ENCODE measurements at places on chromosomes 3 and 15. TPM values are rescaled to one million over a fixed set of nuclear protein-coding genes. Genes with fewer than 3 reads are reported as not detected.

GRCh38 chr3:36820083-36820482 is 55.7 kb upstream of the DCLK3 start:
- no peak for DNase-seq

- peak; percentile 58 for DNase-seq
Observed at GRCh38 chr15:62125773-62126172, 39.3 kb downstream of the C2CD4B start.

- peak; percentile 69 for DNase-seq
Observed at GRCh38 chr15:75640483-75641178, 607 bp upstream of the IMP3 start.

DNA sequence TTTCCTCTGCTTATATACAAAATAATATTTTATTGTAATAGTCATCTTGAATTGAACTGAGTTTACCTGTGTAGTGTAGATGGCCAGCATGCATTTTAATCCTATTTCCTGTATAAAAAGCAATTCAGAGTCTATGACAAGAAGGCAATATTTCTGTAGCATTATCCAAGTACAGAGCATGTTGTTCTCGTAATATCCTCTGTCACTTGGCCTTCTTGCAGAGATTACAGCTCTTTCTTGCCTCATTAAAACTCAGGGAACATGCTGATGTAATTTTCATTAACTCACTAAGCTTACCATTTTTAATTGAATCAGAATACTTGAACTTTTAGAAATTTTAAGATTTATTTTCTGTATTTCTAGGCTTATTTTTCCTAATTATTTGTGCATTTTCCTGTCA is 203.3 kb upstream of the AGTR1 start:
- DNase-seq: no peak

- no peak for DNase-seq
Observed at GRCh38 chr3:40494698-40495097, 11.1 kb upstream of the ZNF620 start.

GOLGA8H gene
- total RNA-seq: not detected

SLC28A1 gene
- not detected for total RNA-seq

DNA sequence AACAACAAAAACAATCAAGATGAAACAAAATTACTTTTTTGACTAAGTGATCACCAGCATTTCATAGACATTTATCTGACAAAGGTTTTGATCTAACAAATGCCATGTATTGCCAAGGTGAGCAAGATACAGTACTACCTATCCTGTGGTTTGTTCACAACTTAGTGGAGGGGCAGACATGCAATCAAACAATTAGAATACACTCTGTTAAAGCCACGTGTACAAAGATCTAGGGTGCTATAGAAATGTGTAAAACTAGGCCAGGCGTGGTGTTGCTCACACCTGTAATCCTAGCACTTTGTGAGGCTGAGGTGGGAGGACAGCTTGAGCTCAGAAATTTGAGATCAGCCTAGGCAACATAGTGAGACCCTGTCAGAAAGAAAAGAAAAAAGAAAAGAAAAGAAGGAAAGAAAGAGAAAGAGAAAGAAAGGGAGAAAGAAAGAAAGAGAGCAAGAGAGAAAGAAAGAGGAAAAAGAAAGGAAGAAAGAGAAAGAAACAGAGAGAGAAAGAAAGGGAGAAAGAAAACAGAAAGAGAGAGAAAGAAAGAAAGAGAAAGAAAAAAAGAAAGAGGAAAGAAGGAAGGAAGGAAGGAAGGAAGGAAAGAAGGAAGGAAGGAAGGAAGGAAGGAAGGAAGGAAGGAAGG is 1.4 kb upstream of the TRIM69 start:
- no peak for DNase-seq

DNA sequence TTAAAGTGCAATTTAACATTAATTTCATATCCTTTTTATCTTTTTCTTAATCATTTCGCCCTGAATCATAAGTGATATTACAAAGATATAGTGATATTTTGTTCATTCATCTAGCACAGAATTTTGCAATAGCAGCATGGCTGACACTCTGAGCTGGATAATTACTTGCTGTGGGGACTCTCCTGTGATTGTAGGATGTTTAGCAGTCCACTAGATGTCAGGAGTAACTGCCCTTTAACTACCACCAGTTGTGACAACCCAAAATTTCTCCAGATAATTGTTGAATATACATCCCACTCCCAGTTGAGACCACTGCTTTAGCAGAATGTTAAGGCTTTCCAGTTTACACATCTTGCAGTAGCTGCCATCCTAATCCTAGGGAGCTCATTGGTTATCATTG is 196.8 kb upstream of the MBNL1 start:
- DNase-seq: peak; percentile 78

GRCh38 chr3:155252535-155252934 is 40.9 kb downstream of the STRIT1 start:
- peak; percentile 49 for DNase-seq

- DNase-seq: no peak
Observed at GRCh38 chr15:42088801-42089640, 5.3 kb downstream of the PLA2G4D start.

GRCh38 chr3:128374746-128375445 is 91.8 kb downstream of the DNAJB8 start:
- no peak for DNase-seq

DNA sequence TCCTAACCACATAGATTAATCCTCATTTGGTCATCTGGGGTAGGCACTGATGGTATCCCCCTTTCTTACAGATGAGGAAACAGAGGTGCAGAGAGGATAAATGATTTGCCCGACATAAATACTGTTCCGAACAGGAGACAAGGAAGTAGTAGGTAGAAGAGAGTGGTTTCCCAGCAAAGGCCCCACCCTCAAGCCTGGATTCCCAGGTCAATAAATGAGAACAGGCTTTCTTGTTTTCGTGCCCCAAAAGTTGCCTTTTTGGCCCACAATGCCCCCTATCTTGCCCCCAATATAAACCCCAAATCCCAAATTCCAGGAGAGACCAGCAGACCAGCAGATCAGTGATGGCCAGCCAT is 125.5 kb upstream of the PRR20G start:
- DNase-seq: no peak

PDZRN3 gene
- 35.6 TPM for total RNA-seq

GRCh38 chr3:115922681-115923347 is 299.5 kb downstream of the GAP43 start:
- peak; percentile 56 for DNase-seq

SUSD5 gene
- total RNA-seq: 0.13 TPM

DNA sequence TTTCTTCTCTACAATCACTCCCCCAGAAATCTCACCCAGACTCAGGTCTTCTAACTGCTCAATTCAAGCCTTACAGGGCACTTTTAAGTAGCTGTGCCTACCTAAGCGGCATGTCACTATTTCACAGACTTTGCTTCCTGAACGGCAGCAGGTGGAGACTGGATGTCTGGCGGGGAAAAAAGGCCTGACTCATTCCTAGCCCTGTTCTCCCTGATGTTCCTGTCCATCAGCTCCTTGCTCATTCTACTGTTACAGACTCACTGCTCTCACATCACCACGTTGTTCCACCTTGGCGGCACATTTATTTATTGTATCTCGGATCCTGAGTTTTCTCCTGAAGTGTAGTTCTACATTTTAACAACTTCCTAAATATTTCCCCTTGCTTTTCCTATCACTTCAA is 52.6 kb upstream of the ATP11B start:
- no peak for DNase-seq

DNA sequence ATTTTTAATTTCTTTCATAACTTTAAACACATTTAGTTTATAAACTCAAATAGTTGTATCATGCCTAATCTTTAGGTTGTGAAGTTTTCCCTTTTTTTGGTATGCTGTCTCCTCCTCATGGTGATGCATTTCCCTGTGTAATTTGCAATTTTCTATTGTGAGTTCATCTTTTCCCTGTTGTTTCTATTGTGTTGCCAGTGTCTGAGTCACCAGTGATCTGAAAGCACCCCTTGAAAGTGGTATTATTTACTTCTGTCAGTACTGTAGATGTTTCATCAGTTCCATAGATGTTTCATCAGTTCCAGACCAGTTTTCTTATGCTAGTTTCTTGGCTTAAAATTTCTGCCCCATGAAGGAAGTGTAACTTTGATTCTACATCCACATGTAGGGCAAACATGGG is 80.6 kb downstream of the OXSM start:
- peak; percentile 20 for DNase-seq

- no peak for DNase-seq
Observed at GRCh38 chr3:40930131-40930538, 269.2 kb upstream of the CTNNB1 start.

DNA sequence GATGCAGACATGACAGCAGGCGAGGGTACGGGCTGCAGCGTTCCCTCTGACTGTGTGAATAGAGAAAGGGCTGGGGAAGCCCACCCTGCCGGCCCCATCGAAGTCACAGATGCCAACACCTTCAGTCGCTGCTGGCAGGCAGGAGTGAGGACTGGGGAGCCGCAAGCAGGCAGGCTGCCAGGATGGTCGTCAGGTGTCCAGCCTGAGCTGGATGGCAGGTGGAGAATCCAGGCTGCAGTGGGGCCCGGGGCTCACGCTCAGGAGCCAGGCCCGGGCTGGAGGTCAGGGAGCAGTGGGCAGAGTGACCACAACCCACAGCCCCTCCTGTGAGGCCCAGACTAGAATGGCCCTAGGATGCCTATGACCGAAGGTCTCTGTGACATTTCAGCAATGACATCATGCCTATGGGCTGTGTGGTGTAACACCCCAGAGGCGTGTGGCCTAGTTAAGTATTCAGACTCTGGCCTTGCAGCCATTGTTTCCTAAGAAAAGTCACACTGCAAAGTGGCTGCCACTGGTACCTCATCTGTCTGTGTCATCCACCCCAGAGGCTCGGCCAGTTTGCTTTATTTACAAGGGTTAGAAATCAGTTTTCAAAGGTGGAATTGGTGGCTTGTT is 15.7 kb downstream of the PRR23E start:
- DNase-seq: peak; percentile 13

SAMD7 gene
- not detected for total RNA-seq

DNA sequence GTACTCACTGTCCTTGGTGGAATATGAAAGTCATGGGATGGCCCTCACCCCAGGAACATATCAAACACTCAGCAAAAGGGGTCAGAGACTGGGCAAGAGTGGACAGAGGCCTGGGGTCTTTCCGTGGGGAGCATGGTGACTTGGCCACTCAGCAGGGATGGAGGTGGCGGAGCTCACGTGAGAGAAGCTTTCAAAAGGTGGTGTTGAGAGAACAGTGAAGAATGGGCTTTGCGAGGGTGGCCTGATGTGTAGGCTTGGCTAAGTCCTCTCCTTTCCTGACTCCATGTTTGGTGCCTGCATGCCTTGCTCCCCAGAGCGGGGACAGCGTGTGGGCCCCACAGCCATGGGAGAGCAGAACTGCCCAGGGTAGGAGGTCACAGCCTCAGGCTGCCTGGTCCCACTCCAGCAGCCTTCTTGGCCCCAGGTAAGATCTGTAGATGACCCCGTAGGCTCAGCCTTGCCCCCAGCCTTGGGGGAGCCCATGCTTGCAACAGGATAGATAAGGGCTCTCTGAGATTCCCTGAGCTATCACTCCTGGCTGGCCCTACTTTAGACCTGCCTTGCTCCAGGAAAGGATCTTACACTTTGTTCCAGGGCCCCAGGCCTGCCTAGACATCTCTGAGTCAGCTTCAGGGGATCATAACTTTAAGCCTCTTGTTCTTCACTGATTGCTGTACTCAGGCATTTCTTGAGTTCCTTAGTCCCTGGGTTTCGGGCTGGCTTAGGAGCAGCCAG is 17.0 kb downstream of the RPLP1 start:
- DNase-seq: peak; percentile 50

ZNF774 gene
- 0.51 TPM for total RNA-seq
